ENCODE measurements at places on chromosomes 3 and 15. TPM values are rescaled to one million over a fixed set of nuclear protein-coding genes. Genes with fewer than 3 reads are reported as not detected.

DNA sequence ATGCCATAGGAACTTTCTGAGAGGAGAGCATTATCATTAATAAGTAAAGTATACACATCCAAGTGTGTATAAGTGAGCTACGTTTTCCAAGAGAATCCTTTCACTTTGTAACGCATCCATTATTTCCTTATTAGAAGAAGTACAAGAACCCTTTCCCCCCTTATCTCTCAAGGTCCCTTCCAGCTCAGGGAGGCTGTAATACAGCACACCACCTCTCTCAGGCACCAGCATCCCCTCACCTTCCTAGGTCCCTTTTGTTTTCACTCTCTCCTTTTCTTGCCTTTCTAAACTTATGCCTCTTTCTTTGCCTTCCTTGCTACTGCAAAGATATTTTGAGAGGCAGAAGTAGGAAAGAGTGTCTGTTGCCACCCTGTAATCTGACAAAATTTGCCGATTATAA, 446.0 kb downstream of the GRM7 start:
- no peak for DNase-seq

- DNase-seq = no peak
Observed at GRCh38 chr3:119145128-119145499, 851 bp upstream of the TEX55 start.

CELSR3 gene
- 1.3 TPM for polyA plus RNA-seq

GRCh38 chr3:79339846-79340245, 428.0 kb downstream of the ROBO1 start:
- no peak for DNase-seq

GRCh38 chr3:55147856-55148720, 220.2 kb upstream of the LRTM1 start:
- no peak for DNase-seq

- DNase-seq = peak; percentile 12
Observed at GRCh38 chr3:41893977-41894376, 67.9 kb downstream of the ULK4 start.

DNA sequence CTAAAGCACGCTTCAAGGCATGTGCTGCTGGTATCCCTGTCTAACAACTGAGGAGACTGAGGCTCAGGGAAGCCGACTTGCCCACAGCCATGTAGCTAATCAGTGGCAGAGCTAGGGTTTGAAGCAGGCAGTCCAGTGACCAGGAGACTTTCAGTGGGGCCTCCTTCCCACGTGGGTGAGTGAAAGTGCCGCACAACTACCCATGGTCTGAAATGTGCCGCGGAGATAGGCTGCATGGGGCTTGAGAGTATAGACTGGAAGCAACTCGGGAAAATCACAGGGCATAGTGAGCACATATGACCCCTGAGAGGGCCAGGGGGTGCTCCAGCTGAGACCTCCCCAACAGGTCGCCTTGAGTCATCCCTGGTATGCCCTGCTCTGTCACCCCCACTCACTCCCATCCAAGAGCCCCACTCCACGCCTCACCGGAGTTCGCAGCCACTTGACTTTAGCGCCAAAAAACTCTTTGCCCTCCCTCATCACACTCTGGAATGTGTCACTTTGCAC, 19.1 kb downstream of the FAM174B start:
- no peak for DNase-seq

DNA sequence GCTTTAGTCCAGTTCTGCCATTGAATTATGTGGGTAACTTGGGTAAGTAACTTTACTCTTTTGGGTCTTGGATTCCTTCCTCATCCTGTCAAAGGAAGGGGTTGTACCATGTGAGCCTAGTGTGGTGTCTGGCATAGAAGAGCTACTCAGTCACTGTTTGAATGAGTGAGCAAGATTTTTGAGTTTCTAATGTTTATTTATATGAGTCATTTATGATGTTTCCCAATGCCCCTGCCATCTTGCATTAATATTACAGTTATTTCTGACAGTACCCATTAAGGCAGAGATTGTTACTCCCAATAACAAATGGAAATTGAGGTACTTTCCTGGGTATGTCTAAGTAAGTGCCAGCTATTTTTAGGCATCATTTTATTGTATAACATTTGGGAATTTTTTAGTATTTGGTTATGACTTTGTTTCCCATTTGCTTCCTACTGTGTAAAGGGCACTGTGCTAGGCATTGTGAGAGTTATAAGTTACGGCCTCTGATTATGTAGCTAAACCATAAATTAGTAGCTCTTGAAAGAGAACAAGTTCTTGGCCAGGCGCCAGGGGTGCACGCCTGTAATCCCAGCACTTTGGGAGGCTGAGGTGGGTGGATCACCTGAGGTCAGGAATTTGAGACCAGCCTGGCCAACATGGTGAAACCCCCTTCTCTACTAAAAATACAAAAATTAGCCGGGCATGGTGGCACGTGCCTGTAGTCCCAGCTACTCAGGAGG, 23.5 kb downstream of the NR1D2 start:
- DNase-seq = no peak

LYZL4 gene
- not detected for polyA plus RNA-seq

DNA sequence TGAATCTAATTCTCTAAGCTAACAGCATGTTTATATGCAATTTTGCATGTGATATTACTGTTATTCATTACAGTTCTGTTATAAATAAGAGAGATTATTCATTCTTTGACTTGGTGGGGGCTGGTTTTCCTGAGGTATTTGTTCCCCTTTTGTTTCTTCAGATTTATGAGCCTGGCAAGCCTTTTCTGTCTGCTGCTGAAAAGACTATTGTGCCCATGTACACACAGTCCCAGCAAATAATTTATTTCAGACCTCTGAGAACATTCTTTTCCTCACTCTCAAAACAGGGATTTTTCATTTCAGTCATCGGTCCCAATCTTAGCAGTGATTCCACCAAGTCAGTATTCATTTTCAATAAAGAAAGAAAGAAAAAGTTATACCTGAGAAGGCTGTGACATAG, 716.8 kb downstream of the NSUN3 start:
- DNase-seq = no peak

DNA sequence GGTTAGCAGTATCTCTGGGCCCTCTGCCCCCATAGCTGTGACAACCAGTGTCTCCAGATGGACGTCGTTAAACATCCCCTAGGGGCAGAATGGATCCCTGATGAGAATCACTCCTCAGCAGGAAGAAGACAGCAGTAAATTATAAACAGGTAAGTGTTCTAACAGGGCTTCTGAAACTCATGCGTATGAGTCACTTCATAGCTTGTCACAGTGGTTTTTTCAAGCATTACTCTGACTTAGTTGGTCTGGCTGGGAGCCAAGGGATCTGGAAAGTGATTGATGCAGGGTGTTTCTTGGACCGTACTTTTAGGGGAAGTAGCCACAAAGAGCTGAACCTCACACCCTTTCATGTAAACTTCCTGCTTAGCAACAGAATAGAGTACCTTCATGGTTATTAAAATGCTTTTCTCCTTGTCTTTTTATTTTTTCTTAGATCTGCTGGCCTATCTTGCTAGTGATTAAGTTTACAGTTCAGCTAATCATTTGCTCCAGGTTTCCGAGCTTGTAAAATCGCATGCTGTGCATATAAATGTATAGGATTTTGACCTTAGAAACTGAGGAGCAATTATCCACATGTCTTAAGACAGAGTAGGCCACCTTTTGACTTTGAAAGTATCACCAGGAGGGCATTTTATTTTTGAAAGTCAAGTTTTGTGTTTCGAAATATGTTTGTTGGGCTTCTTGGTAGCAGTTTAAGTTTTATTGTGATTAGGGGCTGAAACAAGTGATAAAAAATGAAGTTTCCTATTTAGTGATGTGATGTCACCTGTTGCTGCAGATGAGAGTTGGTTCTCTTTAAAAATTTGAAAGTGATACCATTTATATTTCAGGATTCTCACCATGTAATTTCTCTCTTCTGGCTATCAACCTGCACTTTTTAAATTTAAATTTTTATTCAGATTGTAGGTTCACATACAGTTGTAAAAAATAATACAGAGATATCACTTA, 333.9 kb downstream of the PTPRG start:
- DNase-seq = no peak

GPR87 gene
- polyA plus RNA-seq = 0.24 TPM

- no peak for DNase-seq
Observed at GRCh38 chr15:57405133-57405532, 28.8 kb downstream of the CGNL1 start.

ZNF80 gene
- polyA plus RNA-seq = not detected

DNA sequence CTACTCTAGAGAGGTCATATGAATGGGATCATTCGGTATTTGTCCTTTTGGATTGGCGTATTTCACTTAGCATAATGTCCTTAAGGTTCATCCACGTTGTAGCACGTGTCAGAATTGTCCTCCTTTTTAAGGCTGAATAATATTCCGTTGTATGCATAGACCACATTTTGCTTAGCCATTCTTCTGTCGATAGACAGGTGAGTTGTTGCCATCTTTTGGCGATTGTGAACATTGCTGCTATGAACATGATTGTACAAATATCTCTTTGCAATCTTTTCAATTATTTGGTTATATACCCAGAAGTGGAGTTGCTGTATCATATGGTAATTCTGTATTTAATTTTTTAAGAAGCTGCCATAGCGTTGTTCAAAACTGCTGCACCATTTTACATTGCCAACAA, 52.4 kb upstream of the GOLGA8J start:
- no peak for DNase-seq

VEPH1 gene
- 53.9 TPM for polyA plus RNA-seq
